ENCODE measurements at places on chromosomes 16 and 17. TPM values are rescaled to one million over a fixed set of nuclear protein-coding genes. Genes with fewer than 3 reads are reported as not detected.

CYGB gene
- 92.3 TPM for total RNA-seq

AMDHD2 gene
- total RNA-seq, result 20.3 TPM

CSH1 gene
- not detected for total RNA-seq

ATP6V0D1 gene
- total RNA-seq, result 115 TPM

MED31 gene
- 22.1 TPM for total RNA-seq

TNFRSF13B gene
- not detected for total RNA-seq

NECAB2 gene
- total RNA-seq, result 0.39 TPM

CSH2 gene
- total RNA-seq, result not detected

WFDC1 gene
- 9.7 TPM for total RNA-seq

DEXI gene
- total RNA-seq, result 61.8 TPM

CRISPLD2 gene
- total RNA-seq, result 252 TPM

NACA2 gene
- not detected for total RNA-seq

MARVELD3 gene
- not detected for total RNA-seq

Data from epithelial cell of alveolus of lung (primary cell).